ENCODE measurements at places on chromosomes 2 and 18. TPM values are rescaled to one million over a fixed set of nuclear protein-coding genes. Genes with fewer than 3 reads are reported as not detected.
A peak's percentile ranks its signal among the peaks of the same experiment; 100 is the strongest.

Gene GYPC
- 42.6 TPM for total RNA-seq

Gene SLC30A3
- not detected for total RNA-seq

Gene CNGA3
- total RNA-seq = 0.51 TPM

Gene C2orf66
- not detected for total RNA-seq

DNA sequence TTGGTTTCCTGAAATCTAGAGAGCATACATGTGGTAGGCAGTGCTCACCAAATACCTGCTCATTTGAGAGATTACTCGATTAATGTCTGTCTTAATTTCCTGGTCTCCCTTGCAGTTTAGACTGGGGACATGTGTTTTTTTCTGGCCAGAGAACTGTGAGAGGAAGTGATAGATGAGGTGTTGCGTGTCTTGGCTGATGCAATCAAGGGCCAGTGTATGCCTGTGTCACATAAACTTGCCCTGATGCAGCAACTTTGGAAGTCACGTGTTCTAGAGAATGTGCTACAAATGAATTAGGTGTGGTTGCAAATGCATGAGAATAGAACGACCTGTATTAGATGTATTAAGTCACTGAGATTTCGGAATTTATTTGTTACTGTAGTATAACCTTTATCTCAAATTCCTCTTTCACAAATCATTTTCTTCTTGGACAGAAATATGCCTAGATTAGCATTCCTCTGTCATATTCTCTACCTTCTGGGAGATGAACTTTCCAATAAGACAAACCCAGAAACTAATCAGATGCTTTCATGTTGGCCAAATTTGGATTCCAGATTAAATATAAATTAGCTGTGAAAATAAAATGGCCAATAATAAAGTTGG, 9.9 kb upstream of the IL1A start:
- DNase-seq = peak; percentile 89

DNA sequence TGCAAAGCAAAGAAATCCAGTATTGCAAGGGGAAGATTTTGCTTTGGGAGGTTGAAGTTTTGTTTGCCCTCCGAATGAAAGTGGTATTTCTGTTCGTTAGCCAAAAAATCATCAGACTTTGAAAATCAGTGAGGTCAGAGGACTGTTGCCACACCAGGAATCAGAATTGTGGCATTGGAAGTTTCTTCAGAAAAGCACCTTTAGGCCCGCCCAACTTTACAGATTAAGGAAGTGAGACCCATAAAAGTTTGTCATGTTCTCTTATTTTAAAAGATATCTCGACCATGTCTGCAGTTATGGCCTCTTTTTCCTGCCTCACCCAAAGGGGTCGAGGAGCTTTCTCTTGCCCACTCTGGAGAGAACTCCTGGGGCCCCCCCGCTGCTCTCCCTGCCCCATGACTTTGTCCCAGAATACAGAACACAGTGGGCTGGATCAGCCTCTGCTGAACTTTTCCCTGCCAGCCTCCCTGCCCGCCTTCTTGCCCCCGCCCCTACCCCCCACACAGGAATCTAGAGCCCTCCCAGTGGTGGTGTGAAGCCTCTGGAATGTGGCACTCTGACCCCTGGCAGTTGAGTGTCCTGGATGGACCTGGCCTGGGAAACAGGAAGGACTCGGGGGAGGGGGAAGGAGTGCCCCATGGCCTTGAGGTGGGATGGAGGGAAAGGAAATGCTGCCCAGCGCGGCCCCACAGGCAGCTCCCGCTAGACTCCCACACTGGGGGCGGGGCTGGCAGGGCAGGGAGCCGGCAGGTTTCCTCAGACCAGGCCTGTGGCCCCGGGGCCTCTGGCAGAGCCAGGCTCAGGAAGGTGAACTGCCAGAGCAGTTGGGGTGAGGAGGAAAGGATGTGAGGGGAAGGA, 25.3 kb downstream of the CRIM1 start:
- DNase-seq = no peak

GRCh38 chr18:23380001-23380550, 73.0 kb upstream of the RIOK3 start:
- DNase-seq = no peak

DNA sequence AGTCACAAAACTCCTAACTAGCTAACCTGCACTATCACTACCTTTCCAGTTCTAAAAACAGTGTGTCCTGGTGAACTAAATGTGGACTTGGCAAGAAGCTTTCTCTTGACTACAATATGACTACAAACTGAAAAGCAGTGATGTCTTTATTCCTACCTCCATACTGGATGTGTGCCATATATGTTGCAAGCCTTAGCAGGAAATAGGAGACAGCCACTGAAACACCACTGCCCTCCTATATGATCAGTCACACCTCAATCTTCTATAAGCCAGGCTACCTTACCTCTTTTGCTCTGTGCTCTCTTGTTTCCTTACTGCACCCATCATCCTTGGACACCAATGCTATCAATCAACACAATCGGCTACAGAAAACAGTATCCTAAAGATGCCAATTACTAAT, 34.1 kb downstream of the SS18 start:
- DNase-seq = peak; percentile 45

DNA sequence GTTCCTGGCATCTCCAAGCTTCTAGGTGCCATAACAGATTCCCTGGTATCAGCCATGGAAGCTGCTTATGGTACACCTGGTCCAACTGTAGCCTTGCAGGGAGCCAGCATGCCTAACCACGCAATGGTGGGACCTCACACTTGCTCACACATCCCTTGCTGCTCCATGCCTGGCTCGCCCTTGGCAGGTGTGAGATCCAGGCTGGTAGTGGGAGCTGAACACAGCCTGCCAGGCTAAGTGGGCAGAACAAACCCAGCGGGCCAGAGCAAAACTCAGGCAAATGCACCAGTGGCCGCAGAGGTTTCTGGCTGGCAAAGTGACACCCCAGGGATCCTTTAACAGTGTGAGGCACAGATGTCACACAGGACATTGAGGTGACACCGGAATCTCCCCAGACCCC, 185.8 kb downstream of the NDUFA10 start:
- DNase-seq = no peak

- no peak for DNase-seq
These were observed 75.5 kb downstream of the DDX1 start for GRCh38 chr2:15666861-15667808.

DNA sequence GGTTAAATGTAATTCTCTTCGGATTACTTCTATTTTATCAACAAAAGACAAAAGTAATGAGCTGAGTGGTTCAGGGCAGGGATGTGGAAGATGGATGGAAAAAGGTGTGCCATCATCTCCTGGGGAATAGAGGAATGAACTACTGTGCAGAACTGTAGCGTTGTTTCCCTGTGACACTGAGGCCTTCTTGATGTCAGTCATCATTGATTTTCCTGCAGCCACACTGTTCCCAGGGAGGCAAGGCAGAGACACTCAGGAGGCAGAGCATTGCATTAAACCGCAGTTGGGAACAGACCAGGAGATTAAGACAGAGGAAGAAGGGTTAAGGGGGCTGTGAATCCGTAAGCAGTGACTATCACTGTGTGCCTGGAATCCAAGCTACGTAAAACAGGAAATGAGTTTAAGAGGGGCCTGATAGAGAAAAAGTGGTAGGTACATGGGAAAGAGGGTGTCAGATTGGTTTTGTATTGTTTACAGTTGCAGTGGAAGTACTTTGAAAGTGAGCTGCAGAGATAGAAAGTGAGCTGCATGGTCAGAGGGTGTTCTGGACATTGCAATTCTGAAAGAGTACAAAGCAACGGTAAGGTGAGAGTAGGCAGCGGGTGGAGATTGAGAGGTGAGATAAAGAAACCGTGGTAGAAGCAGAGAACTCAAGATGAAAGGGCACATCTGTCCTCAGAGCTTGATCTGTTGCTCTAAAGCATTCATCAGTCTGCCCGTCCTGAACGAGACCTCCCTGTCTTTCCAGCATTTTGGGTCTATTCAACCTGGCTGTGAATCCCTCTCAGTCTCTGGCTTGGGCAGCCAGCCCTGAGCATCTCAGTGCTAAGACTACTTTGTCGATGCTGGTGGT, 793.4 kb upstream of the CELF4 start:
- no peak for DNase-seq

DNA sequence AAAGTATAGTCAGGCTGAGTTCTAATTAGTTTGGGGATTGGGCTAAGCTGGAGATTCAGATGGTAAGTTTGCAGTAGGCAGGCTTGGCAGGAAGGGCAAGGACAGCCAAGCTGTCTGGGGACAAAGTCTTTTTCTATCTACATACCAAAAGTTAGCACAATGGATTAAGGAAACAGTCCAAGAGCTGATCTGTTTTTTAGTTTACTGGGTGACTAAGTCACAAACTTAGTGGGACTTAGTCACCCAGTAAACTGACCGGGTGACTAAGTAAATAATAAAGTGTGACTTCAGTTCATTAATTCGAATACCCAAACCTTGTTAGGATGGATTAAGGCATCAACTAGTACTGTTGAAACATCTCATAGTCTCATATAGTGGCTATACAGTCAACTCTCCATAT, 1386.0 kb upstream of the CELF4 start:
- no peak for DNase-seq

DNA sequence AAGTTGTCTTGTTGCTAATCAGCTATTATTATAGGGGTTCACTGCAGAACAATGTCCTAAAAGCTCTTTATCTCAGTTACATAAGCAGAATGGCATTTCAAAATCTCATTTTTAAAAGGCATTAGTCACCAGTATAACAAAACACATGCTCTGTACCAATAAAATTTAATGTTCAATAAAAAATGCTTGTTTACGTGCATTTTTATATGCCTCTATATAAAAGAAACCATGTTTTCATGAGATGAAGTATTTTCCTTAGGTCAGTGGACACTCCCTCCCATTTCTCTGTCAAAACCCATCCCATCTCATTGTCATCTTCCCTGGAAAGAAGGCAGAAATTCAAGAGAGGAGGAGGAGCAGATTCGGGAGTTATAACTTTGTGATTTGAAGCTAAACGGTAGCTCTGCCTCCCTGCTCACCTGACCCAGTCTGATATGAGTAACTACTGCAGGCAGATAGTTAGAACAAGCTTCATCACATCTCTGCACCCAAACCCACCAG, 231.9 kb upstream of the SIX2 start:
- peak; percentile 58 for DNase-seq

DNA sequence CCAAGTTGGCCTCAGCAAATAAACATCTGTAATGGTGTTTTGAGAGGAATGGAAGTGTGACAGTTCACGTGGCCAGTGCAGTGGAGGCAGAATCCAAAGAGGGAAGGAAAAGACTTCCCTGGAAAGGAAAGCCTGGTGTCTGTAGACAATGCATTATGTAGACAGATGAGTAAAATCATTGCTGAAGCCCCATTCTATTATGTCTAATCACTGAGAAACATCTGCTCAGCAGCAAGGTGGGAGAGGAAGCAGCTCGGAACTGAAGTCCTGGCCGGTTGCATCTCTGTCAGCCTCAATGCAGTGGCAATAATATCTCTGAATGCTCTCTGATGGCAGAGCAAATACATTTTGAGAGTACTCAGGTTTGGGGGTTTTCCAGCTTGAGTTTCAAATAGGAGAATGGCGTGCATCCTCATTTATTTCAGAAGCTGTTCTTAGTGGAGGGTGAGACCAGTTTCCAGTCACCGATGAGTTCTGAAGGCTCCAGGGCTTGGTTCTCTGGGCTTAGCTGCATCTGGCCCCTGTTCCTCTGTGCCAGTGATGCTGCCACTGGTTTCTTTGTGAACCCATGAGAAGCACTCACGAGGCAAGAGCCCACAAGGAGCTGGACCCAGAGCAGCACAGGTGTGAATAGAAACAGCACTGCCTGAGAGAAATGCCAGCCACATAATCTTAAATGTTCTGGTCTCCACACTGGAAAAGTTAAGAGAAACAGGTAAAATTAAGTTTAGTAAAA, 63.3 kb downstream of the RPIA start:
- no peak for DNase-seq

DNA sequence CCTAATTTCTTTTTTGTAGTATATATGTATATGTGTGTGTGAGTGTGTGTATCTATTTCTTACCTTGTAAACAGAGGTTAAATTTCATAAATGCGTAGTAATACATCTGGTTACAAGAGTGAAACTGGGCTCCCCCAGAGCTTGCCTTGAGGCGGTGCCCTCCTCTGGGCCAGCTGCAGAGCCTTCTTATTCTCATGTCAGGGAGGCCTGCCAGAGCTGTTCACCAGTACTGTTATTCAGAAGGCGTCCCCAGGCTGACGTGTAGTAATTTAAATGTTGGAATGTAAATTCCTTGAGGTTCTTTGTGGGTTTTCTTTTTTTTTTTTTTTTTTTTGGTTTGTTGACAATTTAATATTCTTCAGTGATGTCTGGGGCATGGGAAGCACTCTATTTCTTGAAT, 11.2 kb downstream of the COPS8 start:
- DNase-seq = peak; percentile 86

DNA sequence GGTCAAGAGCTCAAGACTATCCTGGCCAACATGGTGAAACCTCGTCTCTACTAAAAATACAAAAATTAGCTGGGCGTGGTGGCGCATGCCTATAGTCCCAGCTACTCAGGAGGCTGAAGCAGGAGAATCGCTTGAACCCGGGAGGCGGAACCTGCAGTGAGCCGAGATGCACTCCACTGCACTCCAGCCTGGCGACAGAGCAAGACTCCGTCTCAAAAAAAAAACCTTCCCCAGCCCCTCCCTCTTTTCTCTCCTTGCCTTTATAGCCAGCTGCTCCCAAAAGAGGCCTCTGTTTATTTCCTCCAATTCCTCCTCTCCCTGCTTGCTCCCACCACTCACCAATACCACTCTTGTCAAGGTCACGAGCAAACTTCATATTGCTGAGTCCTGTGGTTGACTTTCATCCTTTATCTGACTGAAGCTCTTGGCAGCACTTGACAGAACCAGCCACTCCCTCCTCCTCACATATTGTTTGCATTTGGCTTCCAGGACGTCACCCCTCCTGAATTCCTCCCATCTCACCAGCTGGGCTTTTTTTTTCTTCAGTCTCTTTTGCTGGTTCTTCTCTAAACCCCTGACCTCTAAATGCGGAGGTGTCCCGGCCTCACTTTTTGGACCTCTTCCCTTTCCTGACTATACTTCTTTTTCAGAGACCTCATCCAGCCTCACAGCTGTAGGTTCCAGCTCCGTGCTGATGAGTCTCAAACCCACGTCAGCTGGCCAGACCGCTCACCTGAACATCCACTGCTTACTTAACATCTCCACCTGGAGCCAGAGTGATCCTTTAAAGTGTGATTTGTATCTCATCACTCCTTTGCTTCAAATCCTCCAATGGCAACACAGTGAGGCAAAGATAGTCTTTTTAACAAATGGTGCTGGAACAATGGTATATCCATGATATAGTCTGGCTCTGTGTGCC, 84.6 kb upstream of the CAB39 start:
- DNase-seq = peak; percentile 60

All from GM23248 (cell line).